Thyroid gland (tissue), 4 donors: ENCODE measurements at places on chromosomes 4 and X.

DNA sequence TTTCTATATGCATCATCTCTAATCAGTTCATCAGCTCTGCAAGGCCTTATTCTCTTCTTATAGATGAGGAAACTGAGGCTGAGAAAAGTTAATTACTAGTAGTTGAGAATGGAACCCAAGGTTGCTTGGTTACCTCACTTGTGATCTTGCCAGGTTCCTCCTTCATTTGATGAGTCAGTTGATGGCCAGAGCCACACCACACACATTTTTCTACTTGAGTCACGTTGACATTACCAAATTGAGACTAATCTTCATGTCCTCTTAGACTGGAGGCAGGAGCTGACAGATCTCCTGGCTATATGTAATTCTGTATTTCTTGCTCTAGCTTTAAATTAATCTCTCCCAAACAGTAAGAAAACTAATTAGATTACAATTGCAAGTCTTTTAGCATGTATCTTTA lies 428.4 kb downstream of the AFF2 start:
- DNase-seq = no peak

DNA sequence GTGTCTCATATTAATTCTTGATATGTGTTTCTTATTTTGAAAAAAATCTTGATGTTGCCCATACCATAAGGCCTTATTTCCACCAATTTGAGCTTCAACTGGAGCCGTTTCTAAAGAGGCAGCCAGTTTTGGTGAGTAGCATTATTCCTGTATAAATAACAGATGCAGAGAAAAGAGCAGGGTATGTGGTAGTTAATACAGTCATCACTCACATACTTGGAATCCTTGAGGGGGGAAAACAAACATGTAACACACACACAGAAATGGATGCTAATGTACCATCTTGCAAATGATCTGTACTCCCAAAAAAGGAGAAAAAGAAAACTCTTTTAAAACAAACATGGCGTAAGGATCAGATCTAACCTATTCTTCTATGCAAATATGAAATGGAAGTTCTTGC lies 389.7 kb downstream of the GPM6A start:
- no peak for DNase-seq

DNA sequence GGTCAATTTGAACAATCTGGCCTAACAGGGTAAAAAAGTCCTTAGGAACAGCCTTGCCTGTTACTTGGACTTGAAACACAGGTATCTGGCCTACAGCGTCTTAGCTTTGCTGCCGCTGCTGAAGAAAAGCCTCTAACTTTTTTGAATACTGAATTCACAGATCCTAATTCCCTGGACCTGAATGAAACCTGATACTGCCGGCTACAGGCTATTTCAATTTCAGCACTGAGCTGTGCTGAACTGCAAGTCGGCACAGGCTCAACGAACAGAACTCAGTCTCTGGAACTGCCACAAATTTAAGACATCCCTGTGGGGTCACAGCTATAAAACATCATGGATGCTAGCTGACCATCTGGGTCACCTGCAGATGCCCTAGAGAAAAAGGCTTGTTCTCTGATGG lies 7.2 kb downstream of the NR0B1 start:
- DNase-seq = no peak

DNA sequence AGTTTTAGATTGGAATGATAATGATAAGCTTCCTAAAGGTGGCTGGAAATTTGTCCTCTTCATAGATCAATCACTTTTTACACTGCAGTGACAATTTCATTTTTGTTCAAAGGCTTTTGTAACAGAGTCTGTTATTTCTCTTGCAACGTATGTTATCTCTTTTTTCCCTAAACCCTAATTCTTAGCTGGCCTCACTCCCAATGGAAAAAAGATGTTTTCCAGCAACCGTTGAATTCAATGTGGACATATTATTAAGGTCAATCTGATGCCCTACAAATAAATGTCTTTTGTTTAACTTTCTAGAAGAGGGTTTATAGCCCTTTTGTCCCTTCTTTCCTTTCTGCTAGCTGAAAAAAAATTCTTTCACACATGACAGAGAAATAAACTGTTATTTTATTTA lies 192.7 kb upstream of the NWD2 start:
- no peak for DNase-seq

DNA sequence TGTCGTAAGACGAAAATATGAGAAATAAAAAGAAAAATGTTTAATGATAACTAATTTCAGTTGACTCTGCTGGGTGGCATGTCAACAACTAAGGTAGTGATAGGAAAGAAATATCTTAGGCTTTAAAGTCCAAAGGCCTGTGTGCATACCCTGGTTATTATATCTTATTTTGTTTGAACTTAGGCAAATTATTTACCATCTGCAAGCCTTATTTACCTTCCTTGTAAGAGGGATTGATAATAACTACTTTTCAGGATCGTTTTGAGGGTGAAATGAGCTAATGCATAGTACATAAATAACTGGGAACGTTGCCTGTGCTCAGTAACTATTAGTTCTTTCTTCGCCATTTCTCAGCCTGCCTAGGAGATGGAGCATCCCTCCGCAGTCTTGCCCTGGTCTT lies 41.6 kb upstream of the TAB3 start:
- DNase-seq = no peak

DNA sequence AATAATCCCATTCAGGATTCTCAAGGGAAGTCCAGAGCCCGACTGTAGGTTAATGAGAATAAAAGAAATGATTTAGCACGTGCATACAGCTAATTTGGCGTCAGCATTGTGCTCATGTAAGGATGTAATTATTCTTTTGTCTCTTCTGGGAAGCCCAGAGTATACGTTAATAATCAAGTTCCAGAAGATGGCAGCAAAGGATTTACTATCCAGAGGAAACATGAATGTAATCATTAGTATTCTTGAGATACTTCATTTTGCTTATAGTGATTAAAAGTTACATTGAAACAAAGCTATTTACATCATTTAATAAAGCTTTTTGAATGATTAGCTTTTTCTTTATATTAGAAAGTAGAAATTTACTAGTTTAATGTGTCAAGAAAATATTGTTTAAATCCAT lies 27.1 kb upstream of the MAP9 start:
- DNase-seq = no peak

DNA sequence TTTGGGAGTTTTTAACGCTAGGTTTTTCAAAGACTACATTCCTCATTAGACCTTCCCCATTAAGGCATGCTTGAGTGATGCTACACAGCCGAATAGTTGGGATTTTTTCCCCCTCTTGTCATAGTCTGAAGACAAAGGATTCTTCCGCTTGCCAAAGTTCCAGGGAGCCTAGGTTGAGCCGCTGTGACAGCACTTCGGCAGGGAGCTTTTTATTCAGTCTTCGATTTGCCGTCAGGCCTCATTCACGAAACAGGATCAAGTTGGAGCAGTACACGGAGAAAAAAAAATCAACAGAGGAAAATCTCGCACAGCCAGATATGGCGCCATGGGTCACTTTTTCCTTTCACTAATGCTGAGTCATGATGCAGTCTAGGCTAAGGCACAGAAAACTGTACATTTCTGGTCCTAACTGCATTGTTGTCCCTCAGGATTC lies 24.3 kb downstream of the SHROOM3 start:
- peak; percentile 44 for DNase-seq

DNA sequence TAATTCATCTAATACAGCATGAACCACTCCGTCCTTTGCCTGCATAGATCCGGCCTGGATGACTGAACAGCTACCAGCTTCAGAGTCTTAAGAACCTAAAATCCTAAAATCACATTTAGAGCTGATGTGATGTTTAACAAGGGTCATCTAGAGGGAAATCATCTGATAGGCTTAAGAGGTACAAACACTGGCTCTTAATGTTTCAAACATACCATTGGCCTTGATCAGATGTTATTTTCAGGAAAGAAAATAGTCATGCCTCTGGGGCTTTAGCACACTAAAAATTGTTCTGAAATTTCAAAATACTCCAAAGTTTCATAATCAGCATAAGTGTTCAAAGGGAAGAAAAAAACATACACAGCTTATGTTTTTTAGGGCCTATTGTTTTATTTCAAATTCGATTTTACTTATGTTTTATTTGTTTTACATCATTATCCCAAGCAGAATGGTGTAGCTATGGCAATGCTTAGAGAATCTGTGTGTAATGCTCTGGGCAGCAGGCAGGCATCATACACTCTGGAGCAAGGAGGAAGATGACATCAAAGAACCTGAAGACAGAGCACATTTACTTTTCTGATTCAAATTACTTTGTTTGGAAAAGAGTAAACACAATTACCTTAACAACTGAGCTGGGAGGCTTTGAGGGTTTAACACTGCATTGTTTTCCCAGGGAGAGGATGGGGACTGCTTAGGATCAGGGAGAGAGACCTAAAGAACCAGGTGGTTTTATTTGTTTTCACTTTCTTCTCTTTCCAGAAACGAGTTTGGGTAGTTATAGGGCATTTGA lies 25.3 kb upstream of the LEF1 start:
- peak; percentile 20 for DNase-seq

- DNase-seq = no peak
These were observed 65.2 kb downstream of the GLRA2 start for GRCh38 chrX:14594521-14594920.

DNA sequence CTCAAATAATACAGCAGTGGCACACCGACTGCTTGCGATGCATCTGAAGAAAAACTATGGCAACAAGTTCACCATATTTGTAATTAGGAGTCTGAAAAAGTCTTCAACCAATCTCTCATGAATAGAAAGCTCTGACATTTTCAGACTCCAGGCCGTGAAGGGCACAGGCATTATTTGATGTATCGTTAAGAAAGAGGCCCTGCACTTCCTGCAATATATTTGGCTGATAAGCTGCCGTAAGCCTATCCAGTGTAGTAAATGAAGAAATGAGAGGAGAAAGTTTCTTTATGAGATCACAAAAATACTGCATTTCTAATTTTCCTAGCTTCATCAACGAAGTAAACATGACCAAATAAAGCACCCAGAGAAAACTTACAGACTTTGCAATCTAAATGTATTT lies 613.8 kb upstream of the TECRL start:
- no peak for DNase-seq

DNA sequence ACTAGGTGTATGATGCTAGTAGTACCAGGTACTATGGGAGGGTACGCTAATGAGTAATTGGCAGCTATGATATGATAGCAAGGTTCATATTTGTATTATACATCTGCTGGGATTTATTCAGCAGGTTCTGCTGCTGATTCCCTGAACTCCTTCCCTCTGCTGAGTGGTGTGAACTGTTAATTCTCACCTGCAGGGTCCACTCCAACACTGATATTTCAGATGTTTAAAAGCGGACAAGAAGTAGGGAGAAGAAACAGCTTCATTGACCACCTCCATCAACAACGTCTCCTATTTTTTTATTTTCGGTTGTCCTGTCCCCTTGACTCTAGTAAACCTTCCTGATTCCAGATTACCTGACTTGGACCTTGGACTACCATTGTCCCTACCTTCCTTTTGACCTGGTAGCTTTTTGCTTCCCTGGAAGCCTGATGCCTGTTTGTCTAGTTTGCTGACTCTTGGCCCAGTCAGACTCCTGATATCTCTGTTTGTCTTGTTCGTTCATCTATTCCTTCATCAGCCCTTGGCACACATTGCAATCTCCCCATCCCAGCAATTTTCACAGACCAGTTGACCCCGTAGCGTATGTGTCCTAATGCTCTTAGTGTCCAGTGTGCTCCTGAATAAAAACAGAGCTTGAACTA lies 34.0 kb upstream of the RNF128 start:
- DNase-seq = no peak

DNA sequence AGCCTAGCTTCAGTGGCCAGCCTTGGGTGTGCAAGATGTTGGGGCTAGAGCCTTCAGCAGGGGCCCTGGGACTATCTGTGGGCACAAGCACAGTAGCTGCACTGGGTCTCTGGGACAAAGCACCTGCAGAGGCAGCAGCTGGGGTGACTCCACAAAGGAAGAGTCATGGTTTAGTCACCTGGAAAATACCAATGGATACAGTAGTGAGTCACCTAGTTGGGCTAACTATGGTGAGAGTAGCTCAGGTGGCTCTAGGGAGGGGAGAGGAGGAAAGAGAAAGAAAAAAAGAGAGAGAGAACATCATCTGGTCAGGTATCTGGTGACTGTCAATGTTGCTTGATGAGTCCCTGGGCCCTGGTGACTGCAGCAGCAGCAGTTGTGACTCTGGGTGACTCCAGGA lies 72.9 kb upstream of the SPIN4 start:
- no peak for DNase-seq

- no peak for DNase-seq
These were observed 348.5 kb upstream of the SFRP2 start for GRCh38 chr4:154137320-154137905.

DNA sequence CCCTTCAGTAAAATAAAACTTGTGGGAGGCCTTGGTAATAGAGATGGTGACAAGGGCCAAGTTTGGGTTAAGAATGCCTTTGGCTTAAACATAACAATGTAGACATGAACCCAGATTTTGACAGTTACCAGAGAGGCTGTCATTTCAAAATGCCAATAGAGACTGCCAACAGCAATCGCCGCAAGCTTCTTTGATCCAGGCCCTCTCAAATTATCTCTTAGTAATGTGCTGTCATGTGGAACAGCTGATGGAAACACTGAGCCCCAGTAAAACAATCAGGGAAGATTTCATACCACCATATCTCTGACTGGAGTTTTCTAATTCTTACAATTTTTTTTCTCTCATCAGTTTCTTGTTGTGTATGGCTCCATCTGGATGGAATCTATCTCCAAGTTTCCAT lies 80.5 kb downstream of the ZNF330 start:
- DNase-seq = no peak

GRCh38 chr4:73236151-73236550 lies 22.4 kb downstream of the ANKRD17 start:
- DNase-seq = no peak

DNA sequence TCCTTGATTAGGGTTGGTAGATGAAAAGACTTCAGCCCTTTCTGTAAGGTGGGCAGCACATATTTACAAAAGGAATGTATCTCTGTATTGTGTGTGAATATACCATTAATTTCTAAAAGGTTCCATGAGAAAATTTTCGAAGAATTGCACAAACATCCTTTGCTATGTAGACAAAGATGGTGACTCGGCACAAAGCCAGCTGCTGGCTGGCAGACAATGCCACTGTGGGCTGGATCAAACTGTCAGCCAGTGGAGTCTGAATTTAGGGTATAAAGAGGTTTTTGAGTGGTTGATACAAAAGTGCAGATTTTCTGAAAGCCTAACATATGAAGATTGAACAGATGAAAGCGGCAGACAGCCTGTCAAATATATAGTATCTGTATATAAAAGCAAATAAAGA lies 5.6 kb upstream of the TXK start:
- peak; percentile 64 for DNase-seq

- DNase-seq = no peak
These were observed 46.3 kb downstream of the COL4A5 start for GRCh38 chrX:108485960-108486359.

DNA sequence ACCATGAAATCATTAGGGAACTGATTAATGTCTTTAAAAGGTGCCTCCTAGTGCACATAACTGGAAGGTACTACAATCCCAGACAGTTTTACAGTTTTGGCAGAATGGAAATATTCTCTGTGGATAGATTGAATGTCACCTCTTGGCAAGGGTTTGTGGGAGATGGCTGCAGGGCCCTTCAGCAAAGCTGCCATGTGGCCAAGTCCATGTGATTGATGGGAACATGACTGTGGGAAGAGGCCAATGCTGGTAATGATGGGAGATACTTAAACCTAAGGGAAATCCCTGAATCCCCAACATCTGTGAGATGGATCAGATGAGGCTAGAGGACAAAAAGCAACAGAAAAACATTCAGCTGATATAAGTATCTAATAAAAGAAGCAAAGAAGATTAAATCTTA lies 493.7 kb downstream of the MAGEE1 start:
- DNase-seq = no peak
